Activated T-cell treated with anti-CD3 and anti-CD28 coated beads, Interleukin-2, amount 50 U/mL, for 4 hours (primary cell): ENCODE measurements at places on chromosomes 12 and 14. TPM values are rescaled to one million over a fixed set of nuclear protein-coding genes. Genes with fewer than 3 reads are reported as not detected.

- DNase-seq: no peak
Measured at GRCh38 chr14:75859746-75860145, 122.0 kb downstream of the TGFB3 start.

- DNase-seq: no peak
Measured at GRCh38 chr14:64654901-64655300, 49.3 kb upstream of the PLEKHG3 start.

- no peak for DNase-seq
Measured at GRCh38 chr14:19974844-19975243, 547 bp upstream of the OR4K15 start.

GRCh38 chr12:57238854-57239554, 9.5 kb downstream of the SHMT2 start:
- DNase-seq: peak; percentile 86

GRCh38 chr12:47359310-47360092, 279.7 kb upstream of the AMIGO2 start:
- DNase-seq: no peak

GRCh38 chr14:89393222-89393745, 23.7 kb downstream of the FOXN3 start:
- DNase-seq: no peak

DNA sequence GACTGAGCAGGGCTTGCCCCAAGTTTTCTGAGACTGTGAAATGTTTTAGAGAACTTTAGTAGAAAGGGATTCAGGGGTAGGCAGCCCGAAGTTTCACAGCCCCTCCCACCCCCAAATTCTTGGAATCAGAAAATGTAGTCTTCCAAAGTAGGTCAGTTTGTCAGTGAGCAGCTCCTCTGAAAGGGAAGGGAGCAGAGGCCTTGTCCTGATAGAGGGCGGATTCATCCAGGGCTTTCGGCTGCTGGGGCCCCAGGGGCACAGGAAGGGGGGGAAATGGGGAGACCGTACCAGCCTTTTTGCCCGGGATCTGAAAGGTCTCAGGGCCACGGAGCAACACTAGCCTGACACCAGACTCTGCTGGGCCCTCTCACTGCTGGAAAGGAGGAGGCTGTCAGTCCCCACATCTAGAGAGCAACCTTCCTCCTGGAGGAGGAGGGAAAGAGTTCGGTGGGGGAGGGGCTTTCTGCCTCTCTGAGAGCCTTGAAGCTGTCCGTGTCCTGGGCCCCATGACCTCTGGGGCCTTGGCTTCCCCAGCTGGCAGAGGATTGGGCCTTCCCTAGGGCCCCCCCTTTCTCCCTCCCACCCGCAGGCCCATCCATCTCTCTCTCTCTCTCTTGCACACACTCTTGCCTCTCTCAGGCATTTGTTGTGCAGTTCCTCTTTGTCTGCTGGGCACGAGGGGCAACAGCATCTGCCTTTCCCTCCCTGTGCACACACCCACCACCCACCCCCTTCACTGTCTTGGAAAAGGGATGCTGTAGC, at the start of gene IKZF4:
Gene IKZF4, plus strand, starts transcription at position 621 of the 762 bp plus-strand sequence. CDS start 451 bp downstream, outside the sequence.
- DNase-seq: no peak

DNA sequence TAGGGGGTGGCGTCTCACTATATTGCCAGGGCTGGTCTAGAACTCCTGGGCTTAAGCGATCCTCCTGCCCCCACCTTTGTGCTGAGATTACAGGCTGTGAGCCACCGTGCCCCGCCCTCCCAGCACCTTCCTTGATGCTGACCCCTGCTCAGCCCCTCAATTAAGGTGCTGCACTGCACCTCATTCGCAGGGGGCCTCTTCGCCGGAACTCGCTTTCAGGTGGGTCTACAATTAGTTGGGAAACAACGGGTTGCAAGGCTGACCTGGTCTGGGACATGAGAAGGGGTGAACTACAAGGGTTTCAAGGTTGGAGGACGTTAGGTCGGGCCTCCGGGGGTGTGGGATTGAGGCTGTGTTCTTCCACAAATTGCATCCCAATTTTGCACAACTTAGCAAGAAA, 1.2 kb upstream of the NOP2 start:
- DNase-seq: no peak

GRCh38 chr14:56394826-56395530, 184.6 kb upstream of the TMEM260 start:
- no peak for DNase-seq

- DNase-seq: no peak
Measured at GRCh38 chr14:29712601-29713000, 215.0 kb downstream of the PRKD1 start.

DNA sequence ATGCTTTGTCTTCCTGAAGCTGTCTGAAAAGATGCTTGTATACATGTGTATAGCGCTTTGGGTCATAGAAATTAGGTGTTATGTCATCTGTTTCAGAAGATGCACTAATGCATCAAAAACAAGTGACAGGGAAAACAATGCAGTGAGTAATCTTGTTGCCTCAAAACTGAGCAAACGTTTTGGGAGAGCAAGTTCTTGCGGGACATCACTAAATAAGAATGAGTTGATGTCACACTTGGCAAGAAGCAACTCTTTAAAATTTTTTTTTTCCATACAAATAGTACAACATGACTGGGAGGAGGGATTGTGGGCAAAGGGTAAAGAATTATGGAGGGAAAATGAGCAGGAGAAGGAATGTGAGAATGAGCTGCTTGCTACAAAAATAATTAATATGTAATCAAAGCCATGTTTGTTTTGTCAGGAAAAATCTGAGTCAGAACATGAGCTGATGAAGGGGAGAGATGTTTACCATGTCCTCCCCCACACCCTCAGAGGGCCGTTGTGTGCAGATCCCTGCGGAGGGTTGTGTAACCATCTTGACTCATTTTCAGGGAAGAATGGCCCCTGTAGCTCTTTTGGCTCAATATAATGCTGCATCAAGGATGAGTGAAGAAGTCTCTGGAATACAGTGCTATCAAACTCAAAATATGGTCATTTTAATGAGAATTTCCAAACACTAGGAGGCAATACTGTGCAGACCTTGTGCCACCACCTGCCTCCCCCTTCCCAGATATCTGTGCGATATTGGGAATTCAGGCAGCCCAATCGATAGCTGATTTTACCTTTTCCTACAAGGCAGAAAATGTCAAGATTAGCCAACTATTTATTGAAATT, 41.4 kb downstream of the BORCS5 start:
- DNase-seq: no peak

GRCh38 chr14:100891501-100892445, 11.7 kb downstream of the RTL1 start:
- DNase-seq: no peak

RPGRIP1 gene
- total RNA-seq: 0.35 TPM

TSPAN11 gene
- not detected for total RNA-seq

OLR1 gene
- total RNA-seq: not detected

ZNF26 gene
- total RNA-seq: 19.4 TPM
